Activated T-cell treated with anti-CD3 and anti-CD28 coated beads for 24 hours (primary cell): ENCODE measurements at places on chromosomes 5 and 9.

- no peak for DNase-seq
These were observed 199.5 kb upstream of the CLINT1 start for GRCh38 chr5:158058208-158059120.

GRCh38 chr5:34756781-34757624, 82.0 kb upstream of the TTC23L start:
- no peak for DNase-seq

GRCh38 chr5:109739741-109740728, 50.3 kb downstream of the MAN2A1 start:
- DNase-seq = no peak

GRCh38 chr9:113227436-113227835, 6.1 kb downstream of the SLC31A1 start:
- DNase-seq = no peak

DNA sequence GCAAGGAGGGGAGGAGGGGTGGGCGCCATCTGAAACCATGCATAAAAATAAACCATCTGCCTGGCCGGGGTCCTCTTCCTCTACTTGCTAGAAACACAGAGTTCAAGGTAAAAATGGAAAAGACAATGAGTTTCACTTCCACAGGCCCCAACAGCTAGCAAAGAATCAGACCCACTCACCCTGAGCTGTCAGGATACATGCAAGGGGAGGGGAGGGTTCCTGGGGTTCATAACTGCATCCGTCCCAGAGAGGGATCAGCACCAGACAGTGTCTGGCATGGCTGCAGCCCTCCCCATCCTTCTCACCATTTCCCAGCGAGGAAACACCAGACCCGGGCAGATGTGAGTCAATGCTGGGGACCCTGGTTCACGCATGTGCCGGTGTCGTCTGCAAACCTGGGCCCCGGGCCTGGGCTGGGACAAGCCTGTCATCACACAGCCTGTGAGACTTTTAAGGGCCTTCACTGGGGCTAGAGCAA, 55.4 kb downstream of the SEMA4D start:
- DNase-seq = no peak

DNA sequence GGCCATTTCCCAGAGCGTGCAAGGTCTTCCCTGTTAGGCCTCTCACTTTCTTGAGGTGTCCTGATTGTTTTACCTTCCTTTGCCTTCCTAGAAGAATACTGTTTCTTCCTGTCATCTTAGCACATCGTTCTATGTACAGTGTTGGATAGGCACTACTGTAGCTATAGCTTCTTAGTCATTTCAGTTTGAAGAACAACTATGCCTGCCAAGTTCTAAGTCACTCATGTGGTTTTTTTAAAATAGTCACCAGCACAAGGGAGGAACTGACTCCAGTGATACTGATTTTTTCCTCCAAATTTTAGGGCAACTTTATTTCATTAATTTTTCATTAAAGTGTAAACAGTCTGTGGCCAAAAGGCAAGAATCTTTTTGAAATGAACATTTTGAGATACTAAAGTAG, 122.4 kb upstream of the NR5A1 start:
- no peak for DNase-seq

GRCh38 chr5:141602606-141603005, 16.2 kb downstream of the DIAPH1 start:
- DNase-seq = no peak

DNA sequence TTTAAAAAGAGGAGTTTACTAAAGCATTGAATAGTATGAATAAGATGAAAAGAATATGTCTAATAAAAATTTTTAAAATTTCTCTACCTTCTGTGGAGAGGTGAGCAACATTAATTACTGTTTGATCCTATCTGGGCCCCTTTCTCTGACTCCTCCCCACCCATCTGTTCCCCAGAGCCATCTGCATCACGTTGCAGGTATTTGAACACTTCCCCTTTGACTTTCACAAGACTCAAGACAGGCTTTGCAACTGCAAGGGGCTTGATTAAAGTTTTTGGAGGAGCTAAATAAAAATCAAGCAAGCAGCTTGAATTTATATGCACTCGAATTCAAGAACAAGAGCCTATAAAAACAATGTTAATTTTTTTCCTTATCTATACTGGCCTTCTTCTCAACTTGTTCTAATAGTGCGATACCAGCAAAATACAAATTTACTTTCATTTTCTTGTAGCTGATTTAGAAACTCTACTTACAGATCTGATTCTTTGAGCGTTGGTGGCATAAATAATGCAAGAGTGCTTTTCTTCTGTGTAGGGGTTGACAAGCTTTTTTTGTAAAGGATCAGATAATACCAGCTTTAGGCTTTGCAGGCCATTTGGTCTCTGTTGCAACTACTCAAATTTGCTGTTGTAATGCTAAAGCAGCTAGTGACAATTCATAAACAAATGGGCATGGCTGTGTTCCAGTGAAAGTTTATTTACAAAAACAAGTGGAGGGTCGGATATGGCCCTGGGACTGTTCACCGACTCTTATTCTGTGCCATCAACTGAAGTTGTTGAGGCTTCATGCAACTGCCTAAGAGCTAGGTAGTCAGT, 21.2 kb downstream of the TXNDC8 start:
- DNase-seq = no peak

GRCh38 chr9:104743376-104743985, 4.0 kb upstream of the NIPSNAP3A start:
- no peak for DNase-seq

- DNase-seq = no peak
These were observed 735 bp downstream of the IDNK start for GRCh38 chr9:83623679-83624076.
